Cerebellar cortex (tissue), 1 donor: ENCODE measurements at places on chromosomes 6 and 20.

DNA sequence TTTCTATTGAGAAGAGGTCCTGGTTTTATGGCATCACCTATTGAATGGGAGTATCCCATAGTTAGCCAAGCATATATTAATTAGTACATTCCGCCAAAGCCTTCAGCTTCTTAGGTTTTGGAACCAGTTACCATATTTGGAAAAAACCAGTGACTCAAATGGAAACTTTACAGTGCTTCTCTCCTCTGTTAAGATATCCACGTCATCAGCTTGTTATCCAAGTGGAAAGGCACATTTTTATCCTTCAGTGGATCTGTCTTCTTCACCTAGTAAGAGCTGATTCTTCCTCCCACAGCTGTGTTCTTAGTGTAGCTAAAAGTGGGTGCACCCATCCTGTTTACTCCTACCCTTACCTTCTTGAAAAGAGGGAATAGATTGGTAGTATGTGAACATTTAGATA is 34.5 kb downstream of the TPD52L1 start:
- peak; percentile 26 for DNase-seq

DNA sequence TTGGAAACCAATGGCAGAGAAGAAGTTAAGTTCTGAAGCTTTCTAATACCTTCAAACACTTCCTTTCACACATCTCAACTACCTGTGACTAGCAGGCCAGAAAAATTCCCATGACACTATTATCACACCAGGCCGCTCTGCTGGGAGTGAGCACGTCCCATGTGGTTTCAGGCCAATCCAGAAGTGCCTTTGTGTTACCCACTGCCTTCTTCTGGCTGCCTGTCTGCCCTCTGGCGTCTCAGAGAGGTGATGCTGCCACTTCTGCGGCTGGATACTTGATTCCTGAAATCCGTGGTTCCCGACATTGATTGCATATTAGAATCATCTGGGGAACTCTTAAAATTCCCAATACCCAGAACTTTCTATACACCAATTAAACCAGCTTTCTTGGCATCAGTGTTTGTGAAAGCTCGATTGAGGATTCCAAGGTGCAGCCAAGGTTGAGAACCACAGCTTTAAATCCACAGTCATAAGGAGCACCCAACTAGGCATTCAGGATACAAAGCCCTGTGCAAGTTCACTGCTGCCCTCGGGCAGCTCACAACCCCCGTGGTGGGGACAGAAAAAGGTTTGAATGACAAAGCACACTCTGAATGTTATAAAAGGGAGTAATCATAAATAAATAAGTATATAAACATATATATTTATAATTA is 65.6 kb downstream of the STMND1 start:
- DNase-seq: peak; percentile 13

GRCh38 chr6:39430871-39431523 is 108.5 kb upstream of the KCNK16 start:
- DNase-seq: peak; percentile 86

- no peak for DNase-seq
Observed at GRCh38 chr6:110946498-110946897, 12.0 kb upstream of the GTF3C6 start.

- no peak for DNase-seq
Observed at GRCh38 chr6:73062130-73062529, 163.2 kb downstream of the KHDC1L start.

- DNase-seq: no peak
Observed at GRCh38 chr20:32449890-32450401, 91.8 kb downstream of the ASXL1 start.

DNA sequence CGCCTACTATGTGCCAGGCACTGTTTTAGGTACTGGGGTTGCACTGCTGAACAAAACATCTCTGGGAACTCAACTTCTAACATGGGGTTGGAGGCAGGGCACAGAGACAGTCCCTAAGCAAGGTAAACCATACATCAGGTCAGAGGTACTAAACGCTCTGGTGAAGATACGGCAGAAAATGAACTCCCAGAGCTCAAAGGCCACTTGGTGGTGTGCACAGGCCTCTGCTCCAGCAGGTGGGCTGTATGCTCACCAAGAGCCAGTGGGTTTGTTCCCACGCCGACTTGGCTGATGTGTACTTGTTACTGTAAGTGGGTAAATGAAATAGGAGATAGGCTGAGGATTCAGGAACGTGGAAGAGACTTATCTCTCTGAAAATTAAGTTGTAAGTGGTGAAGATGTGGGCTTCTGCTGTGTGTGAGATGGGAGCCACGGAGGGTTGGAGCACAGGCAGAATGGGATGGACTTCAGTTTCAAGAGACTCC is 133.4 kb downstream of the PREX1 start:
- no peak for DNase-seq
